Pulmonary artery endothelial cell (primary cell): ENCODE measurements at places on chromosomes 11 and 22. TPM values are rescaled to one million over a fixed set of nuclear protein-coding genes. Genes with fewer than 3 reads are reported as not detected.

Gene TMEM121B
- total RNA-seq: 0.04 and 0.20 TPM in 2 replicates

Gene TIMP3
- total RNA-seq: 0.07 and 0.85 TPM in 2 replicates

Gene KRTAP5-11
- not detected in 2 replicates for total RNA-seq

GRCh38 chr11:2271077-2271326, 614 bp upstream of the ASCL2 start:
- no peak for DNase-seq

DNA sequence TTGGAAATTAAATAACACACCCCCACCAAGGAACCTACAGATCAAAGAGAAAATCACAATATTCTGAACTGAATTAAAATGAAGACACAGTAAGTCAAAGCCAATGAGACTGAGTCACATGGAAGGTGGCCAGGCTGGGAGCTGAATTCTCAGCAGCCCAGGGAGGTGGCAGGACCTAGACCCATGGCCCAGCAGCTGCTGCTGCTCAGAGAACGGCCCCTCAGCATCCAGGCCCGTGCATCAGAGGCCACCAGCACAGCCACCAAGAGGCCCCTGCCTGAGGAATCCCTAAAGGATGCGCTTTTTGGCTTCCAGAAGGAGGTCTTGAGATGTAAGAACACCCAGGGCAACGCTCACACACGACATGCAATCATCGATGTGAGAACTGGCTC, 35.0 kb downstream of the TBX1 start:
- DNase-seq: no peak

- no peak for DNase-seq
Observed at GRCh38 chr11:115518983-115519628, 14.9 kb upstream of the CADM1 start.

- DNase-seq: no peak
Observed at GRCh38 chr11:46631676-46632075, 14.3 kb downstream of the ATG13 start.

GRCh38 chr11:43547889-43548381, 132.6 kb upstream of the HSD17B12 start:
- DNase-seq: no peak

DNA sequence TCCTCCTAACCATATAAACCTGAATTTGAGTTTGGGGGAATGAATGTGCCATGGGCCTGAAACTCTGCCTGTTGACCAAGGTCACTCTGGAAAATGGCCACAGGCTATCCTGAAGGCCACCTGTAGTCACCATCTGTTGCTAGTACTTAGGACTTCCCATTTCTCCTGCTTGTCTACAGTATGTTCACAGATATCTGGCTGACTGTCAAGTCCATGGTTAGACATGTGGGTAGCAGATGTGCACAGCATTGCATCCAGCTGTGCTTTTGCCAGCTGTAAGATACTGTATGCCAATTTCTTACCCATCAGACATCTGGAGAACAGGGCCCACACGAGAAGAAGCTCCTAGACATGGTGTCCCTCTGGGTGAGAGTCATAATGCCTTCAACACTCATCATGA, 475.4 kb downstream of the INSC start:
- no peak for DNase-seq

DNA sequence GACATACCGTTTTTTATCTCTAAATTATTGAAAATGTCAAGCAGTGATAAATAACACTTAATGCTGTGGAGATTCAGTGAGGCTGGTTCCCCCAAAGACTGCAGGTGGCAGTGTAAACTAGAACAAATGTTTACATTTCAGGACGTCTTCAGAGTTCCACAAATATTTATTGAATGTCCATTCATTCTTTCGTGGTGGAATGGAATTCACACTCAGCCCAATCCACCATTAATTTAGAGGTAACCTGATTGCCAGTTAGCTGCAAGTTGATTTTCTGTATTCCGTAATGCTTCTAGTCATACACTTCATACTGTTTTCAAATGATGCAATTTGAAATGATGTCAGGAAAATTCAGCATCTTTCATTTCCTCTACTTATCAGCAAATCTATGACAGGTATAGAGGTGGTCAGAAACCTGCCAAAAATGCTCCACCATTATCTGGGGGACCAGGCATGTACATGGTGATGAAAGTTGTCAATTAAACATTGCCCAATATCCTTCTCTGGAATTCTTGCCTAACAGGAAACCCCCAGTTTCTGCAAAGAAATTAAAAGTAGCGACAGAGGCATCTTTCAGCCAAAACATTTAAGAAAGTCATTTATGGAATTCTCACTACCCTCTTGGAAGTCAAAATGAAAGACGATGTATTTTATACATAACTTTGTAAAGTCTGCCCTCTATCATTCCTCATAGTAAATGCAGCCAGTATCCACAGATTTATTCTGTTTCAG, 94.3 kb upstream of the BMAL1 start:
- no peak for DNase-seq

DNA sequence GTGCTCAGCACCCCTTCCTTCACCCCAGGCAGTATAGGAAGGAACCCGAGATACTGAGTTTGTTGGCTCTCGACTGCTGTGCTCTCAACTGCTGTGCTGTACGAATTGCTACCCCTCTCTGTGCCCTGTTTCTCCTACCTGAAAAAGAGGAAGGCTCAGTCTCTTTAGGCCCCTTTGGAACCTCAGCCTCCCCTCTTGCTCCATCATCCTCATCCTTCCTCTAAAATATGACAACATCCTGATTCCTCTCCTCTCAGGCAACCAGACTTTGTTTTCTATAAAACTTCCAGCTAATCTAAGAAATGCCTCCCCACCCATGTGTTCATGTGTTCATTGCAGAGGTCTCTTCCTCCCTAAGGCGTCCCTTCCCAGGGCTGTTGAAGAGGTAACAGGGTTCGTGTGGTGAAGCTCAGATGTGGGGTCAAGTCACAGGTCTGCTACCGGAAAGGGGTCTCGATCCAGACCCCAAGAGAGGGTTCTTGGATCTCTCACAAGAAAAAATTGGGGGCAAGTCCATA, 35.5 kb upstream of the CD82 start:
- DNase-seq: no peak

GRCh38 chr11:81098471-81098870, 1635.2 kb downstream of the FAM181B start:
- no peak for DNase-seq

GRCh38 chr11:31610544-31610943, 101.0 kb downstream of the ELP4 start:
- no peak for DNase-seq

- DNase-seq: no peak
Observed at GRCh38 chr11:95074792-95075563, 8.3 kb downstream of the SRSF8 start.

DNA sequence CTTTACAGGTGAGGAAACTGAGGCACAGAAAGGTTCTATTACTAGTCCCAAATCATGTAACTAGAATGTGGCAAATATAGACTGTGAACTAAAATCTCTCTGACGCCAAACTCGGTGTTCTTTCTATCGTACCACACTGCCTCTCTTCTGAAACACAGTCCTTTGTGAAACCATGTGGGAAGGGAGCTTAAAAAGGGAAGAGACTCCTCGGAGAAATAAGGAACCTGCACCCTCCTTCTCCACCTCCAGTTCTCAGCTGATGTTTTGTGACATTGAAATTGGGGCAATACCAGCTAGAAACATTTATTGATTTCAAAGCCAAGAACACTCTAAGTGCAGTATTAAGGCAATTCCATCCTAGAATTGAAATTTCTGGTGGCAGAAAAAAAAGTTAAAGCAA, 76.4 kb upstream of the DRD2 start:
- no peak for DNase-seq

DNA sequence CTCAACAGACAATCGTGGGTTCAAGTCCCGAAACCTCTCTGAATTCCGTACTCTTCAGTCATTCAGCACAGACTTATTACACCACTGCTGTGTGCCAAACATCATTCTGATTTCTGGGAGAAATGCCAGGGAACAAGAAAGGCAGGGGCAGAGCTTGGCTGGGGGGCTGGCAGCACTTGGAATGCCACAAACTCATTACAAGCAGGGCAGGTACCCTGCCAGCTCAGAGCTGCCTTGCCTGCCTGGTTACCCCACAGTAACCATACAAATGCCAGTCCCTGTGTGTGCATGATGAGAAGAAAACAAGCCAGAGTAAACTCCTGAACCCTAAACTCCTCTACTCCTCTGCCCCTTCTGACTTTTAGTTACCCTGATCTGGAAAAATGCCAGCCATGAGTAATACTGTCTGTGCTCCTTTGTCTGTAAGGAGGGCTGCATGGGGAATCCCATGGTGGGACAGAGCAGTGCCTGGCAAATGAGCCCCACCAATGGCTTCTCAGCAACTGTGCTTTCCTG, 6.9 kb upstream of the RAD9A start:
- no peak for DNase-seq

DNA sequence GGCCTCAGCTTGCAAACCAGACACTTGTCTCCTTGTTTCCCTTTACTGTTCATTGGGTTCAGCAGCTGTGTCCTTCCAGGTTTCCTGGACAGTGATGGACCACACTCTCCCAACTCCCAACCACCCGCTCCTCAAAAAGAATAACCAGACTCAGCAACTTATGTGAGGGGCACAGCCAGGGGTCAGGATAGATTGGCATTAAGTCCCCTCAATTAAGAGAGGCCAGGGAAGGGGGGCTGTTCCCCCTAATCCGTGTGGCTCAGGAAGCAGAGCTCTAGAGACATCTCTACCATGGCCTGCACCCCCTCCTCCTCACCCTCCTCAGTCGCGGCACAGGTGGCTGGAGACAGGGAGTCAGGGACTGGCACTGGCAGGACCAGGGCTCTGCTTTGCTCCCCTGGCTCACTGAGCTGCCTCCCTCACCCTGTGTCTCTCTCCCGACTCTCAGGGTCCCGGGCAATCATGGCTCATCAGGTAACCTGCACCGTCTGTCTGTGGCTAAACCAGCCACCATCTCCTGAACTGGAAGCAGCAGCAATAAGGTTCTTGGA, 111.7 kb downstream of the ZNF280B start:
- no peak for DNase-seq

DNA sequence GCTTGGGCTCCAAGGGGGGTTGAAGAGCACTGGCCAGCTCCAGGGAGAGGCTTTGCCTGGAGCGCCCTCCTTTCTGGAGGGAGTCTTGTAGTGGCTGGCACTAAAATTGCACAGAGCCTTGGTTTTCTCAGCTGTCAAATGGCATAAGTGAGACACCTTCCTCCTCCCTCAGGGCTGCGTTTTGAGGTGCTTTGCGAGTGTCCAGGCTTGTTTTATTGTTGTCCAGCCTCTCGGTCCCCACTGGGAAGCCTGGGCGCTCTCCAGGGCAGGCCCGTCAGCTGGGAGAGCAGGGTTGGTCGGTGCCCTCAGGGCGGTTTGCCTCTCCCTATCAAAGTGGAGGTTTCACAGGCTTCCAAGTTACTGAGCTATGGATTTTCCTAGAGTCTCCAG, 149.3 kb upstream of the B3GAT1 start:
- DNase-seq: no peak
